ENCODE measurements at places on chromosomes 6 and 20. TPM values are rescaled to one million over a fixed set of nuclear protein-coding genes. Genes with fewer than 3 reads are reported as not detected.

The ENPP5 gene
- total RNA-seq: 0.33 TPM

The KIFC1 gene
- 2.1 TPM for total RNA-seq

The GPLD1 gene
- total RNA-seq: 0.73 TPM

The APOBEC2 gene
- not detected for total RNA-seq

The MUCL3 gene
- total RNA-seq: not detected

The ADGB gene
- total RNA-seq: not detected

The GRM1 gene
- total RNA-seq: not detected

The ETV7 gene
- total RNA-seq: not detected

The IL17F gene
- not detected for total RNA-seq

The OXT gene
- total RNA-seq: 1.8 TPM

The PACRG gene
- total RNA-seq: 0.75 TPM

Data from CD8-positive, alpha-beta T cell (primary cell).